ENCODE measurements at places on chromosomes 3 and 15. TPM values are rescaled to one million over a fixed set of nuclear protein-coding genes. Genes with fewer than 3 reads are reported as not detected.

The CD200 gene
- 0.27 TPM for total RNA-seq

The LIPH gene
- total RNA-seq, result 10.4 TPM

The KCTD6 gene
- total RNA-seq, result 16.5 TPM

The P4HTM gene
- total RNA-seq, result 28.1 TPM

The XCR1 gene
- total RNA-seq, result 0.19 TPM

The CACNA2D3 gene
- total RNA-seq, result 6.7 TPM

The MST1R gene
- 18.9 TPM for total RNA-seq

The CCR2 gene
- total RNA-seq, result 1.8 TPM

The DUOXA2 gene
- total RNA-seq, result 6.3 TPM

The UCN2 gene
- total RNA-seq, result 5.3 TPM

The CPEB1 gene
- total RNA-seq, result 4.0 TPM

The WDR76 gene
- total RNA-seq, result 12.2 TPM

The DAG1 gene
- 52.2 TPM for total RNA-seq

The SCG5 gene
- total RNA-seq, result not detected

The SLC28A2 gene
- not detected for total RNA-seq

The HEG1 gene
- 16.6 TPM for total RNA-seq

The FANCD2OS gene
- not detected for total RNA-seq

The UNC13C gene
- total RNA-seq, result not detected

The DNASE1L3 gene
- total RNA-seq, result 8.3 TPM

The LTK gene
- 0.38 TPM for total RNA-seq

The CLDN18 gene
- total RNA-seq, result not detected

The OSTN gene
- total RNA-seq, result not detected

The ATP13A4 gene
- 54.9 TPM for total RNA-seq

The ITPKA gene
- total RNA-seq, result 0.76 TPM

The ITGB5 gene
- 68.4 TPM for total RNA-seq

The DTX3L gene
- total RNA-seq, result 17.8 TPM

The ALPK3 gene
- 3.5 TPM for total RNA-seq

The MRAS gene
- 3.3 TPM for total RNA-seq

The MAGI1 gene
- 28.2 TPM for total RNA-seq

The ITIH1 gene
- total RNA-seq, result not detected

The AMIGO3 gene
- not detected for total RNA-seq

The NEO1 gene
- 15.5 TPM for total RNA-seq

The TMEM158 gene
- total RNA-seq, result 6.9 TPM

The SLC6A20 gene
- 0.04 TPM for total RNA-seq

The CHRNA7 gene
- 0.68 TPM for total RNA-seq

The TBL1XR1 gene
- 77.5 TPM for total RNA-seq

The SAMMSON gene
- total RNA-seq, result 0.94 TPM

The GP5 gene
- total RNA-seq, result 0.38 TPM

The ARPIN gene
- total RNA-seq, result 16.8 TPM

The ZNF592 gene
- 12.2 TPM for total RNA-seq

The DLEC1 gene
- not detected for total RNA-seq

The PPM1L gene
- 14.9 TPM for total RNA-seq

The SNX1 gene
- 71.1 TPM for total RNA-seq

The GOLGA8R gene
- 0.66 TPM for total RNA-seq

The GOLGA8S gene
- not detected for total RNA-seq

The P2RY13 gene
- 3.1 TPM for total RNA-seq

The SPATA12 gene
- not detected for total RNA-seq

The TMCO5A gene
- not detected for total RNA-seq

The CAMKV gene
- total RNA-seq, result 0.19 TPM

The MEGF11 gene
- total RNA-seq, result not detected

The SECISBP2L gene
- 33.0 TPM for total RNA-seq

The ANKRD63 gene
- not detected for total RNA-seq

The SHISA5 gene
- 138 TPM for total RNA-seq

The CTXN2 gene
- total RNA-seq, result not detected

The STX19 gene
- total RNA-seq, result 5.9 TPM

The CRABP1 gene
- not detected for total RNA-seq

The KIF15 gene
- total RNA-seq, result 6.2 TPM

The CD276 gene
- total RNA-seq, result 21.2 TPM

The CSPG4 gene
- total RNA-seq, result 2.9 TPM

All from esophagus squamous epithelium (tissue), 5 donors.